ENCODE measurements at places on chromosomes 16 and 17.

- DNase-seq: no peak
Measured at GRCh38 chr17:393806-394717, 41.5 kb upstream of the RPH3AL start.

- no peak for DNase-seq
Measured at GRCh38 chr17:50414808-50415207, 11.2 kb upstream of the ACSF2 start.

- no peak for DNase-seq
Measured at GRCh38 chr17:59167571-59168001, 12.0 kb downstream of the PRR11 start.

GRCh38 chr17:75396796-75397195 lies 8.7 kb downstream of the GRB2 start:
- no peak for DNase-seq

- DNase-seq: no peak
Measured at GRCh38 chr16:82138478-82139285, 31.3 kb downstream of the MPHOSPH6 start.

DNA sequence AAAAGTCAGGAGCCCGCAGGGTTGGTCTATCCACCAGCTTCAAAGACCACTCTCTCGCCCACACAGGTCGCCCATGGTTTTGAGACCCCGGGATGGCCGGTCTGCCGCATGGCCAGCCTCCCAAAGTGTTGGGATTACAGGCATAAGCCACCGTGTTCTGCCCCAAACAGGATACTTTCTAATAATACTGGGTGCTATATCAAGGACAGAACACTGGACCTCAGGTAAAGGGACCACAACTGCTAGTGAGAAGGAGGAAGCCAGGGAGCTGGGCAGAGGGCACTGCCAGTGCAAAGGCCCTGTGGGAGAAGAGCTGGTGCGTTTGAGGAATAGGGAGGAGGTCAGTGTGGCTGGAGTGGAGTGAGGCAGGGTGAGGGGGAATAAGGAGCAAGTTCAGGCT lies 34.1 kb downstream of the IL21R start:
- DNase-seq: no peak

DNA sequence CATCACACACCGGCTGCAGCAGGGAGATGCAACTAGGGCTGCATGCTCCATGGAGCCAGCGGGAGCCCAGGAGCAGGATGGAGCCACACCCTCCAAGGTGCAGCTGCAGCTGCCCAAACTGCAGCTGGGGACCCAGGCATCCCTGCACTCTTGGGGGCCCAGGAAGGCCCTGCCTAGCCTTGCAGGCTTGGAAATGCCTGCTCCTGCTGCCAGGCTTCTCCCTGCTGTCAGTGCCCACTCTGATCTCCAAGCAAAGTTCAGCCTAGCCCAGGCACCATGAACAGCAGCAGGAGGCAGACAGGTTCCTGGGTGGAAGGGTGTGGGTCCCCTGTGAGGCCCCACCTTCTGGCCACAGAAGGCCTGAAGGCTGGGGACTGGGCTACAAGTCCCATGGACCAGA lies 1057.1 kb downstream of the CDH8 start:
- DNase-seq: no peak

- DNase-seq: no peak
Measured at GRCh38 chr17:64154717-64155116, 24.8 kb upstream of the ERN1 start.

GRCh38 chr17:43892647-43892952 lies 14.7 kb downstream of the MPP2 start:
- no peak for DNase-seq

GRCh38 chr17:76793775-76794174 lies 55.9 kb downstream of the MFSD11 start:
- DNase-seq: peak; percentile 23

GRCh38 chr17:61307905-61308886 lies 91.4 kb upstream of the TBX2 start:
- peak; percentile 99 for DNase-seq

DNA sequence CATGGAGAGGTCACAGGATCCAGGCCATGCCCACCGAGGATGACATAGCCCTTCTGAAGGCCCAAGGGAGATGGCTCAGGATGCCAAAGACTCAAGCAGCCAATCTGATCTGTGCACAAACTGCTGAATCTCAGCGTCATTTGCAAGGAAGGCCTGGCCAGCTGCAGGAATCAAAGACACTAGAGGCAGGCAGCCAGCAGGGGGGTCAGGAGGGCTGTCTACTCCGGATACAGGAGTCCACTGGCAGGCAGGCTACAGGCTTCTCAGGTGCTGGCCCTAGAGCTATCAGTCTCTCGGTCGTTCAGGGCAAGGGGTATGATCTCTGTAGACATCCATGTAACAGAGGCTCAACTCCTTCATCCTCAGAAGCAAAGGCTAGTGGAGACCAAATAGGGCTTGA lies 1735.3 kb downstream of the TP53TG3F start:
- DNase-seq: no peak

DNA sequence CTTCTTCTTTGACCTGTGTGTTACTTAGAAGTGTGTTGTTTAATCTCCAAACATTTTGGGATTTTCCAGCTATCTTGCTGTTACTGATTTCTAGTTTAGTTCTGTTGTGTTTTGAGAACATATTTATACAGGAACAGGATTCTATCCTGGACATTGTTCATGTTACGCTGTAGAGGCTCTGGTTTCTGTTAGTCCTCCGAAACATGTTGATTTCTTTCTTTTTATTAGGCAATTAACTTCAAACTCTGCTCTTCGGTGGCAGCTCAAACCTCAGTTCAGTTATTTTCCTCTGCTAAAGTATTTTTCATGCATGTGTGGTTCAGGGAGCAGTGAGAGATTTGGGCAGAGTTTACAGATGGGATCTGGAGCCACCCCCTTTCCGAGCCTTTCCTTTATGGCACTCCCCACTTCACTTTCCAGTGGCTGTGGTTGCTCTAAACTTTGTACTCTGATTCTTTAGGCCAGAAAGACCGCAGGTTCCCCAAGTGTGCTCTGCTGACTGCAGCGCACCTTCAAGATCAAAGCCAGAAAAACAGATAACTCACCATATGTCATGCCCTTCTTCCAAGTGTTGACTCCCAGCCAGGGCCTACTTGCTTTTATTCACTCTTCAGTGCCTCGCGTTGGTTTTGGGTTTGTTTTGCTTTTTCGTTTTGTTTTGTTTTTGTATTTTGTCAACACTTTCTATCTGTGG lies 77.6 kb upstream of the KSR1 start:
- no peak for DNase-seq

GRCh38 chr16:9365370-9365728 lies 273.9 kb downstream of the HAPSTR1 start:
- DNase-seq: no peak

- no peak for DNase-seq
Measured at GRCh38 chr17:28196636-28197035, 122.4 kb upstream of the TMEM97 start.

GRCh38 chr17:73833775-73834488 lies 189.7 kb upstream of the SDK2 start:
- DNase-seq: peak; percentile 39

GRCh38 chr16:15879255-15879811 lies 9.1 kb downstream of the CEP20 start:
- DNase-seq: peak; percentile 92

GRCh38 chr16:71954699-71955195 lies 45.5 kb downstream of the PKD1L3 start:
- DNase-seq: no peak

GRCh38 chr17:45579529-45580495 lies 89.3 kb upstream of the PLEKHM1 start:
- DNase-seq: no peak

DNA sequence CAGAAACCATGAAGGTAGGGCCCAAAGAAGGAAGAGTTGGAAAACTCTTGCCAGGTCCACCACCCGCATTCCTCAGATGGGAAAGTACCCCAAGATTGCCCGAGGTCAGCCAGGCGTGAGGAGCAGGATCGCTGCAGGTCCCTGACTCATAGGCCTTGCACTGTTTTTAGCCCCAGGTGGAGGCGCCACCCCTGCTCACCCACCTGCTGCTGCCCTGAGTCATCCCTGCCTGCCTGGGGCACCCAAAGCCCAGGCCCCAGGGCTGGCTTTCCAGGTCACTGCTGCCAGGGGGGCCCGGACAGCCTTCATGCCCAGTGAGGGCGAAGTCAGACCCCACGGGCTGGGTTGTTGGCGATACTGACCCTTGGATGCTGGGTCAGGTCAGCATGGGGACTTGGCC lies 100.9 kb downstream of the AMFR start:
- no peak for DNase-seq

DNA sequence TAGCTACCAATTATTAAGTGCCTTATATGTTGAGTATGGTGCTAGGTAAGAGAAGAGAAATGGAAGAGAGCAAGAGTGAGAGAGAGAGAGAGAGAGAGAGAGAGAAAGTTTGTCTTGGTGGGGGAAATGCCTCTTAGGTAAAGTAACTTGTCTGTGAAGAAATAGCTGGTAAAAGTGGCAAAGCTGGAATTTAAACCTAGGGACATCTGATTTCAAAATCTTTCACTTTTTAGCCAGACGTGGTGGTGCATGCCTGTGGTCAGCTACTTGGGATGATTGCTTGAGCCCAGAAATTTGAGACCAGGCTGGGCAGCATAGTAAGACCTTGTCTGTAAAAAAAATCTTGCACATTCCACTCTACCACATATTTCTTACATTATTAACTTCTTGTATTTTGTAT lies 23.0 kb upstream of the CDR2 start:
- peak; percentile 97 for DNase-seq

DNA sequence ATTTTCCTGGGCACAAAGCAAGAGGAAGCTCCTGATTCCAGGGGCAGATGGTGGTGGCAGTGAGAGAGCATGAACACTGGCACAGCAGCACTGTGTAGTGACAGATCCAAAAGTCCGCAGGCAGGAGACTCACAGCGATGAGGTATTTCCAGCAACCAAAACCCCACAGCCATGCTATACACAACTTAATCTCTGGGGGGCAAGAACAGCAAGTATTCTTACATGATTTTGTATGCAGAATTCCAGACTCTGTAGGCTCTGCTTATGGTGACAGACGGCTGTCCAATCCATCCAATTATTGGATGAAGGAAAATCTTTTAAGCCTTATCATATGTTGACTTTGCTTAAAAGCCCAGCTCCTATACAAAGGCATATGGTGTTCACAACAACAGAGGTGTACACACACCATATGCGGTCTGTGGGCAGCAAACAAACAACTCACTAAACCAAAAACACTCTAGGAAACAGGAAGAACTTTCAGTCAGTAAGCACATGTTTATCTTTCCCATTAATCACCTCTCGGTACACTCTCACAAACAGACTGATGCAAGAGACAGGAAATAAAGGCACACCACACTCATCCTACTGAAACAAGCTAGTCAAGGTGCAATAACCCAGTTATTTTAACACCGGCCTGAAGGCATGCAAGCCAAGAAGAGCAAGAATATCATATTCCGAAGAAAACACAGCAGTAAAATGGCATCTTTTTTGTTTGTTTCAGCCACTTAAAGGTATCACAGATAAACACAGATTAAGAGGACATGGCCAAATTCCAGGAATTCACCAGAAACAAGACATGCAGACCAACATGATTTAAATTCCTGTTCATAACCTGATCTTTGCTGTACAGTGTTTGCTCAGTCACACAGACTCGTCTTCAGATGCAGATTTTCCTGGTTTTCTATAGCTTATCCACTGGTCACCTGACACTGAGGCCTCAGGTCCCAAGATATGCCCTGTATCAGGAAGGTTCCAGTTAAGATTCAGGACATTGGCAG lies 47.8 kb downstream of the ERN1 start:
- DNase-seq: peak; percentile 79

- DNase-seq: no peak
Measured at GRCh38 chr17:17377071-17377967, 74.1 kb downstream of the NT5M start.

- peak; percentile 69 for DNase-seq
Measured at GRCh38 chr17:81926451-81927151, 934 bp downstream of the MAFG start.

DNA sequence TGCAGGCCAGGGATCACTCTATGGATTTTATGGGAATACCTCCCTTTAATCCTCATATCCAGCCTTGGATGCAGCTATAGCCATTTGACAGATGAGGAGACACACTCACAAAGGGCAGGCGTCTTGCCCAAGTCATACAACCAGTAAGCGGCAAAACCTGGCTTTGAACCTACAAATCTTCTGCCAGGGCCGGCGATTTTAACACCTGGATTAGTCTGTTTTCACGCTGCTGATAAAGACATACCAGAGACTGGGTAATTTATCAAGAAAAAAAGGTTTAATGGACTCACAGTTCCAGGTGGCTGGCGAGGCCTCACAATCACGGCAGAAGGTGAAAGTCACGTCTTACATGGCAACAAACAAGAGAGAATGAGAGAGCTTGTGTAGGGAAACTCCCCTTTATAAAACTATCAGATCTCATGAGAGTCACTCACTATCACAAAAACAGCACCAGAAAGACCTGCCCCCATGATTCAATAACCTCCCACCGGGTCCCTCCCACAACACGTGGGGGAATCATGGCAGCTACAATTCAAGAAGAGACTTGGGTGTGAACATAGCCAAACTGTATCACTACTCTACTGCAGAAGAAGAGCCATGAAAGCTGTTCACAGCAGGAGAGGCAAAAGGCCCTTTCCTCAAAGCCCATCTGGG lies 67.5 kb downstream of the XYLT1 start:
- no peak for DNase-seq

DNA sequence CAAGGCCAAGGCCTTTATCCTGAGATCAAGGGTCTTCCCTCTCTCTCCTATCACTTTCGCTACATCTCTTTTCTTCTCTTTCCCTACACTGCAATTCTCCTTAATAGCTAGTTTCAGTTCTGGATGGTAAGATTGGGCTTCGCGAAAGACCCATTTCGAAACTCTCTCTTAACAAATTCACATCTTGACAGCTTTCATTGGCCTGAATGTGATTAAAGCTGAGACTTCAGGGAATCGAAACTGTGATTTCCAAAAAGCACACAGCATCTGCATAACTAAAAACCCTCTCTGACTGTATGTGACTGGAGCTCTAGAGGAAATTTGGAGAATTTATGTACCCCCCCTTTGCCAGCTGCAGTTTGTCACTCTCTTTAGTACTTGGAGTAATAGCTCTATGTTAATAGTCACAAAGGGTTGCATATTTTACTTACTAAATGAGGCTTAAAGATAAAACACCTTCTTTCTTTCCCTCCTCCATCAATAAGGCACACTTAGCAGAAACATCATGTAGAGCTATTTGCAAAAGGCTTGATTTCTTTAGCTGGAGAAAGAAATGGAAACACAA lies 105.3 kb upstream of the FAM20A start:
- DNase-seq: peak; percentile 2

DNA sequence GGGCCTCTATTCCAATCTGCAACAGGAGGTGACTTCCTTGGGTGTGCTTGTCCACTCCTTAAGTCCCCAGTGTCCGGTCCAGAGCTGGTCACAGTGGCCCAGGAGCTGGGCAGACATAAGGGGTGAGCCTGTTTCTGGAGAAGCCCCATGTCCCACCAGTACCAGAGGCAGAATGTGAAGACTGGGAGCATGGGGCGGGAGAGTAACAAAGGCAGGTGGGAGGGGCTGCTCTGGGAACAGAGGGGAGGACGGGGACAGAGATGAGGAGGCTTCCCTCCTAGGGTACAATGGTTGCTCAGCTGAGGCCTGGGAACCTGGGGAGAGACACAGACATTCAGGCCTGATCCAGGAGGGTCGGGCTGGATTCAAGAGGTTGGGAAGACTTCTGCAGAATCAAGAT lies 323.3 kb upstream of the TNRC6C start:
- no peak for DNase-seq

- no peak for DNase-seq
Measured at GRCh38 chr17:39915559-39915958, 2.9 kb downstream of the GSDMB start.

GRCh38 chr17:34606763-34607162 lies 27.4 kb downstream of the TMEM132E start:
- no peak for DNase-seq

Data from fibroblast of skin of right quadriceps (primary cell).